ENCODE measurements at places on chromosomes 1 and 21.

DNA sequence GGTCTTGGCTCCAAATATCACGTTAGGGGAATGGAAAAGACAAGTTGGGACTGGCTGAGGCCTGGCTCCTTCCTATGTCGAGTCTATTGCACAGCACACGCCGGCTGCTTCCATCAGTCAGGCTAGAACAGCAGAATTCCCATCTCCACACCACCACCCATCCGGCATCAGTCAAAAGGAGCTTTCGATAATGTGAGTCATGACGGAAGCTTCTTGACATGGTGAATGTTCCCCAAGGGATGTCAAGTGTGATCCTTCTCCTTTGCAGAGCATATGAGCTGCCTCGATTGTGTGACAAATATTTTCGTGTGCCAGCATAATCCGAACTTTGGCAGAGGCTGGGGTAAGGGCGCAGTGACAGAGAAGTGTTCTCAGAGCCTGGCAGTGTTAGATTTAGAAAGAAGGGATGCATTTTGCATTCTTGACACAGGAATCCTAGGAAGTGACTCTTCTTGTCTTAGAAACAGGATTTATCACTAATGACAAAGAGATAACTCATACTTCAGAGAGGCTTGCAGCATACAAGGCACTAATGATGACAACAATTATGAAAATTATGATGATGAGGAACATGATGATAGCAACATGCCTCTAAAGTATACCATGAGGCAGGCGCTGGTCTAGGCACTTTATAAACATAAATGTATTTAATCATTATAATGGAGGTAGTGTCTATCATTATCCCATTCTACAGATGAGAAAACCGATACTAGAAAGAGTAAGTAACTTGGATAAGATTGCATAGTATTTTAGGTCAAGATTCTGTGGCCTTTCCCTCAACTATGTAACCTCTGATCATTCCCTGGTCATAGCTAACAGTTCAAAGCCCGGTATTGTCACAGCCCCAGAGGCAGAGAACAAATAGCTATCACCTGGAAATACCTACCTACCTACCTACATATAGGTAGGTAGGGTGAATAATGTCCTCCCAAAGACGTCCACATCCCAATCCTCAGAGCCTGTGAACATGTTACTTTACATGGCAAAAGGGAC is 135.0 kb downstream of the KCNJ6 start:
- no peak for DNase-seq

- no peak for DNase-seq
Observed at GRCh38 chr1:150309758-150310508, 11.4 kb upstream of the PRPF3 start.

DNA sequence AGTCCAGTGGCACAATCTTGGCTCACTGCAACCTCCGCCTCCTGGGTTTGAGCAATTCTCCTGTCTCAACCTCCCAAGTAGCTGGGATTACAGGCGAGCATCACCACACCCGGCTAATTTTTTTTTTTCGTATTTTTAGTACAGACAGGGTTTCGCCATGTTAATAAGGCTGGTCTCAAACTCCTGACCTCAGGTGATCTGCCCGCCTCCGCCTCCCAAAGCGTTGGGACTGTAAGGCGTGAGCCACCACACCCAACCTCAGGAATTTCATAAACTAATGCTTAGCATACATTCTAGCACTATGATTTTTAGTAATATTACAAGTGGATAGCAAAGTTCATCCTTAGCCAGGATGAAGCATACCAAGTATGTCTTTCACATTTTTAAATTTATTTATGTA is 8.7 kb downstream of the DNAJC11 start:
- no peak for DNase-seq

- DNase-seq, result no peak
Observed at GRCh38 chr1:43269627-43270375, at the start of gene TMEM125. Gene TMEM125, plus strand, starts transcription at chr1:43269983. Its CDS starts 2,740 bp downstream, at chr1:43272723.

DNA sequence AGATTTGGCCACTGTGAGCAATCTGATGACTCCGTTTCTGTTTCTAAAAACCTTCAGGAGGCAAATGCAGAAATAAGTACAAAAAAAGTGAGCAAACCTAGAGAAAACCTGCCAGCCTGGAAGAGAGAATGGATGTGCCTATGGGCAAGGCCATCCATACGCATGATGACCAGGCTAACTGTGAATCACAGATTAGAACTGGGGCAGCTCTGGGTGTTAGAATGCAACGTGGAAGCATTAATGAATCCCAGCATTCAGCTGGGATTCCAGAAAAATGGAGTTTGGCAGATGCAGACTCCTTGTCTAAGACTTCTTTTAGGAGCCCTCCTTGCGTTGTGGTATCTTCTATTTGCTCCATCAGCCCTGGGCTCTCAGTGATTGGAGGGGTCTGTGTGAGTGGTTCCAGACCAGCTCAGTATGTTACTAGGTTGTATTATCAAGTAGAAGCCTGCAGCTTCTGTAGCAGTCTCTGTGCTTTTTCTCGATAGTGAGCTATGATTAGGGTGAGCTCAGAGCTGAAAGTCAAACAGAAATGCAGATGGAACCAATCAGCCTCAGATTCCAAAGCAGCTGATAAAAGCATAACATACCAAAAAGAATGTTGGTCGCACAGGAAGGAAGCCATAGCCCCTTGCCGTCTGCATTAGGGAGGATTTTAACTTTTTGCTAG is 154.0 kb downstream of the PSMG1 start:
- DNase-seq, result no peak

- DNase-seq, result no peak
Observed at GRCh38 chr1:200432586-200432985, 22.8 kb upstream of the ZNF281 start.

- DNase-seq, result no peak
Observed at GRCh38 chr1:55801481-55801880, 586.3 kb upstream of the USP24 start.

DNA sequence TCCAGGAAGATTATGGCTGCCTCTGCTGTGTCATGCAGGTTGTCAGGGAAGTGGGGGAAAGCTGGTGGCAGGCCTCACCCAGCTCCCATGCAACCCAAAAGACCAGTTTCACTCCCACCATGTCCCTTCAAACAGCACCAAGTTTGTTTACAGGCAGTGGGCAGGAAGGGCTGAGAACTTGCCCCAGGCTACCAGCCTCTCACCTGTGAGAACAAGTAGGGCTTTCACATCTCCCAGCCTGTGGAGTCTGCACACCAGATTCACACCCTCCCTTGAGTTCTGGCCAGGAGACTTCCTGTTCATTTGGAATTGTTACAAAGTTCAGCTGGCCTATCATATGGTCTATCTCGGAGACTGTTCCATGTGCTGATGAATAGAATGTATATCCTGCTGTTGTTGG is 27.8 kb downstream of the RPAP2 start:
- no peak for DNase-seq

GRCh38 chr1:147847831-147848230 is 54.8 kb upstream of the GJA8 start:
- DNase-seq, result no peak

DNA sequence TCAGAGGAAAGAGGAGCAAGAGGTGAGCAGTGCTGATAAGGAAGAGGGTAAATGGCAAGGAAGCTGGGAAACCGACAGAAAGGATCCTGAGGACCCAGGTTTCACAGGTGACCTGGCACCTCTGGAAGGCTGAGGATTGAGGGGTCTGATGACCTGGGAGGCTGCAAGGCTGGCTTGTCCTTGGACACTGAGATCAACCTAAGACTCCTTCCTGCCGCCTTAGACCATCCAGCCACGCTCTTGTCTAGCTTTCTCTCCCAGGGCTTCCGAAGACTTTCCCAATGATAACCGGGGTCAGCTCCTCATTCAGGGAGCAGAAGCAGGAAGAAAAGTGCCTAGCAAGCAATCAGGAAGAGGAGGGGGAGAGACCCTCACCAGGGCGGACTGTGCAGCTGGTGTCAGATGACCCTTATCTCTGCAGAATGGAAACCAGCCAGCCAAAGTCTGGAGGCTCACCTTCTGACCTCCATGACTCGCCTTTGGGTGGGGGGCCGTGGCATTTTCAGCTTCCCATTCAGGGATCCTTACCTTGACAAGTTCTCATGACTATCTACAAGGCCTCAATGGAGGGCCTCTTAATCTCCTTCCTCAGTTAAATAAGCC is 77.7 kb downstream of the CAPZB start:
- no peak for DNase-seq

DNA sequence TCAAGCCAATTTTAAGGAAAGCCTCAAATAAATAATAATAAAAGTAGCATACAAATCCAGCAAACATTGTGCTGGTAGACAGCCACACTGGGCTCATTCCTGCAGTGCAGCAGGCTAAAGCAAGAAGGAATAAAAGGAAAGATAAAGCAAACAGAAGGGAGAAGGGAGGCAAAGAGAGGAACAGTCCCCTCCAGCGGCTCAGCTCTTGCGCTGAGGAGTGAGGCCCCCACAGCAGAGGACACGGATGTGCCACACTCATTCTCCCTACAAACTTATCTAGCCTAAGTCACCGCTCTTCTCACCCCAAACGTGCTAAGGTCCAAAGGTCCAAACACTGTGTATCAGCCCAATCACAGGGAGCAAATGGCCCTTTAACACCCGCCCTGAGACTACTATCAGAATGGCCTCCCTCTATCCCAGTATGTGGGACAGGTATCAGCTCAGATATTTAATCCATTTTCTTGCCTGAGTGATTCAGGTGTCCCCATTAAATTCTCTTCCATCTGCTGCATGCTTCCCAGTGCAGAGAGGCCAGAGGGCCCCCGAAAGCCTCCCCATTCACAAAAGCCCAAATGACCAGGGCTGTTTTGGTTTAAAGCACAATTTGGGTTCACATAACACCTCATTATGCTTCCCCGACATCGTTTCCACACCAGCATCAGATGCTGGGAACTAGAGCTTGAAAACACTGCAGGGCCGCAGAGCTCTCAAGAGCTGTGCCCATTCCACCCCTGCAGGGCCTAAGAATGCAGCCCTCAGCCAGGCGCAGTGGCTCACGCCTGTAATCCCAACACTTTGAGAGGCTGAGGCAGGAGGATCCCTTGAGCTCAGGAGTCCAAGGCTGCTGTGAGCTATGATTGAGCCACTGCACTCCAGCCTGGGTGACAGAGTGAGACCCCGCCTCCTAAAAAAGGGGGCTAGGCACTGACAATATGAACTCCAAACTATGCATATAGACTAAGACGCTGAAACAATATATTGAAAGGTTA is 17.8 kb downstream of the CAPZB start:
- no peak for DNase-seq

DNA sequence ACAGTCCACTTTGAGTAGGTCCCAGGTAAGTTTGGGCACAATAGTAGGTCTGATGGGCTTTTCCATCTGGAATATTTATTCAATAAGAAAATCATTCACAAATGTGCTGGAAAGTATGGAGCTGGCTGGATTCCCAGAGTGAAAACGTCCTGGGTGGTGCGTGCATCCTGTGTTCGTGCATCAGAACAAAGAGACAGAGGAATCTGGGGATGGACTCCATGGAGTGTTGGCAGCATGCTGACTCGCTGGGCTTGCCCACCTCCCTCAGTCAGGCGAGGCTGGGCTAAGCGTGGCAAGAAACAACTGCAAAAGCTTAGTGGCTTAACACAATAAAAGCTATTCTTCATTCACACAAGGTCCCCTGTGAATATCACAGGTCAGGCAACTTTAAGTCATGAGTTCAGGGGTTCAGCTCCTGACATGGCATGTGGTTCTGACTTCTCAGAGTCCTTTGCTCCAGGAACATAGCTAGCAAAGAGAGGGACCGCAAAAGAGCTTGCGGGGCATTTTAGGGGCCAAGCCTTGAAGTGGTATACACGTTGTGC is 151.6 kb upstream of the ZNF644 start:
- no peak for DNase-seq

DNA sequence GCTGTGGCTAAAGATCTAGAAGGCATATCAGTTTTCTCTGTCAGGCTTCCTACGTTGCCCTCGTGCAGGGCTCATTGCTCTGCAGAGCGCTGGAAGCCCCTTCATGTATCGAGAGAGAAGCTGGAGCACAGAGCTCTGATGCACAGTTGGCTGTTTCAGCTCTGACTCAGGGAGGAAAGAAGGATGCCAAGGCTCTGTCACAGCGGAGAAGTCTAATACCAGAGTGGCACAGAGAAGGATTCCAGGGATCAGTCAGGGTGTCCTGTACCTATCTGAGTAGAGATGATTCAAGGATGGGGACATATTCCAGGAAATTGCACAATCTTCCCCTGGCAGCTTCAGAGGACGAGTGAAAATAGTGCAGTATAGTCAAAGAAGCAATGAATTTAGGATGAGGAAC is 179.2 kb upstream of the FMN2 start:
- DNase-seq, result no peak

- DNase-seq, result peak; percentile 42
Observed at GRCh38 chr1:236502579-236502971, 21.2 kb upstream of the LGALS8 start.

DNA sequence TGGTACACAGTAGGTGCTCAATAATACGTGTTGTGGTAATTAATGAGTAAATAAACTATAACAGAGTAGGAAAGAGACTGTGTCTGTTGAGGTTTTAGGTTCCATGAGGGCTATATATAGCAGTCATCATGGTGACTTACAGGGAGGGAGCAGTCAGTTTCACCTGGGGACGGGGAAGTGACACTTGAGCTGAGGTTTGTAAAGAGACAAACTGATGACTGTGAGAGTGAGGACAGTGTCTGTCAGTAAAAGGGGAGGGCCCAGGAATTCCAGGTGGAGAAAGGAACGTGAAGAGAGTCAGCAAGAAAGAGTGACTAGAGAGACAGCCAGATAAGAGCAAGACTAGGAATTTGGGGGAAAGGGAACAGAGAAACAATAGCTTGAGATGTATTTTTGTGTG is 30.2 kb downstream of the ABCA4 start:
- DNase-seq, result no peak

DNA sequence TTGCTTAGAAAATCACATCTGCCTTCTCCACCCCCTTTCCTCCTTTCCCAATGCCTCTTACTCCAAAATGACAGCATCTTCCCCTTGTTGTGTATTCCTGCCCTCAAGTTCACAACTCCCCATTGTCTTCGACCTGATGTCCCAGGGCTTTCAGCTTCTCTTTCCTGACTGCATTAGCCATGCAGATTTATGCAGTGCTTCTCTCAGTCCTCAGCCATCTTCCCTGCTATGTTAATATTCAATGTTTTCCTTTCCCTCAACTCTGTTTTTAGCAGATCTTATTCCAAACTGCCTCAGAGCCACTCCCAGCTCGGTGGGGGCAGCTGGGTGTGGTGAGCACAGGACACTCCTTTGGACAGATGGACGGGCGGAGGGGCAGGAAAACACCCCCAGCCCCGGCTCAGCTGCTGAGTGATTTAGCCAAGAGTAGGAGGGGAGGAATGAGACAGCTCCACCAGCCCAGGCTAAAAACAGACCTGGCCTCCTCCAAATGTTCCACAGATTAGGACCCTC is 71.0 kb downstream of the CD2 start:
- no peak for DNase-seq

- DNase-seq, result no peak
Observed at GRCh38 chr1:30415171-30415940, 308.0 kb downstream of the MATN1 start.

GRCh38 chr1:85568660-85569059 is 11.9 kb upstream of the CCN1 start:
- no peak for DNase-seq

GRCh38 chr21:46622226-46622625 is 13.2 kb upstream of the PRMT2 start:
- no peak for DNase-seq
